ENCODE measurements at places on chromosomes 4 and X. TPM values are rescaled to one million over a fixed set of nuclear protein-coding genes. Genes with fewer than 3 reads are reported as not detected.
A peak's percentile ranks its signal among the peaks of the same experiment; 100 is the strongest.

Gene USP51
- 1.9 TPM for total RNA-seq

Gene TCEANC
- total RNA-seq, result 1.7 TPM

Gene EXOC1
- 72.5 TPM for total RNA-seq

Gene XPNPEP2
- not detected for total RNA-seq

Gene WDR17
- total RNA-seq, result 0.51 TPM

Gene LRP2BP
- 0.34 TPM for total RNA-seq

Gene GCNA
- 3.2 TPM for total RNA-seq

Gene SPON2
- 1.5 TPM for total RNA-seq

Gene KLB
- under 0.01 TPM for total RNA-seq

Gene NSD2
- total RNA-seq, result 102 TPM

Gene LONRF3
- 25.2 TPM for total RNA-seq

Gene ARHGEF6
- 16.5 TPM for total RNA-seq

GRCh38 chr4:87033902-87034301, 99.1 kb downstream of the AFF1 start:
- peak; percentile 46 for DNase-seq

- DNase-seq, result no peak
These were observed 51.5 kb downstream of the STARD8 start for GRCh38 chrX:68698942-68699341.

GRCh38 chrX:1223242-1223600, 10.8 kb upstream of the CRLF2 start:
- no peak for DNase-seq

GRCh38 chr4:143700046-143700415, 444 bp downstream of the FREM3 start:
- peak; percentile 56 for DNase-seq

DNA sequence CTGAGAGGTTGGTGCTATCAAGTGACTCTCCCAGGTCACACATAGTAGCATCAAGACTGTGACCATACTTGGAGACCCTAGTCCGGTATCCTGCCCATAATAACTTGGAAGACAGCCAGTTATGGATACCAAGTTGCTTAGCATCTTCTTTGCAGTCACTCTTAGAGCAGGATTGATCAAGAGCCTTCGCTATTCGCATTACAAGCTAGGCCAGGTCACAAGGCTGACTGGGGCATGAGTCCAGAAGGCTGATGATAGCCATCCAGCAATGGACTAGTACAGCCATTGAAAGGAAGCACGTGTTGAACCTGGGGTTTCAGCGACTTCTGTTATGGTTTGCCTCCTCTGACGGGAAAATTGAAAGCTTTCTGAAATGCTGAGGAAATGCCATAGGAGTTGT, 157.6 kb downstream of the POLA1 start:
- DNase-seq, result no peak

- DNase-seq, result peak; percentile 0
These were observed 283.8 kb upstream of the IL1RAPL1 start for GRCh38 chrX:28303486-28303885.

GRCh38 chr4:156977435-156978160, 6.0 kb upstream of the PDGFC start:
- no peak for DNase-seq

DNA sequence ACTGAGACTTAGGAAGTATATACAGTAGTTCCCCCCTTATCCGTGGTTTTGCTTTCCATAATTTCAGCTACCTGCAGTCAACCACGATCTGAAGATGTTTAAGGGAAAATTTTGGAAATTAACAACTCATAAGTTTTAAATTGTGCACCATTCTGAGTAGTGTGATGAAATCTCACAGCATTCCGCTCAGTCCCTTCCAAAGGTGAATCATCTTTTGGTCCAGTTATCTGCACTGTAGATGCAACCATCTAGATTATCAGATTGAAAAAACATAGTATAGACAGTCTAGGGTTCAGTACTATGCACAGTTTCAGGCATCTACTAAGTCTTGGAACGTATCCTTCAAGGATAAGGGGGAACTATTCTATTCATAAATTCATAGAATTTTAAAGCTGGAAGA, 109.0 kb downstream of the ANXA3 start:
- no peak for DNase-seq

DNA sequence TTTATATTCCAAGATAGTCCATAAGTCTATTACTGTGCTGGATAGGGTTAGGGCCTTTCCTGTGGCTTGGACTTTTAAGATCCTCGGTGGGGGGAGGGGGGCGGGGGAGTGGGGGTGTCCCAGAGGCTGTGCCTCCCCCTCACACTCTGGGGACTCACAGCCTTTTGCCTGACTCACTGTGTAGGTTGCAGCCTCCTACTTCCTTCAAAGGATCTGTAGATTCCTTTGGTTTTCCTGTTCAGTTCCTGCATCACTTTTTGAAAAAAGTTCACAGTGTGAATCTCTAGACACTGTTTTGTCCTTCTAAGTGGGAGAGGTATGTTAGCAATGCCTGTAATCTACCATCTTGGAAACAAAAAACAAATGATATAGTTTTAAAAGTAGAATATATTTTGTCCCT, 999.9 kb downstream of the GLUD2 start:
- no peak for DNase-seq

GRCh38 chr4:152368001-152368400, 167.9 kb downstream of the FBXW7 start:
- DNase-seq, result no peak

DNA sequence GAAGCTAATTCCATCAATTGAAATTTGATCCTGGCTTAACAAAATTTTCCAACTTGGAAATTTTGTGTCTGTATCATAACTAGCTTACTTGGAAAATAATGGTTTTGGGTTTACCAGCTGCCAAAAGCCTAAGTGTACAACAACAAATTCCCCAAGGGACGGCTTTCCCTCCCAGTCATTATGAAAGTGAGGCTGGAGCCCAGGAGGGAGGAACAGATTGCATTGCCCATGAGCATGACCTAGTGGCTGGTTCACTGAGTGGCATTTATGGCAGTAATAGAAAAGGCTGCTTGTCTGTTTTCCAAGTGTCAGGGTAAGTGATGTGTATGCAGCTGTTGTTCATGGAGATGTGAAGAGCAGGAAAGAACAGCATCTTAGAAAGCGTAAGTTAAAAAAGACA, 70.8 kb upstream of the HHIP start:
- peak; percentile 64 for DNase-seq

- DNase-seq, result no peak
These were observed 127.7 kb upstream of the RPS6KA3 start for GRCh38 chrX:20394451-20394850.

DNA sequence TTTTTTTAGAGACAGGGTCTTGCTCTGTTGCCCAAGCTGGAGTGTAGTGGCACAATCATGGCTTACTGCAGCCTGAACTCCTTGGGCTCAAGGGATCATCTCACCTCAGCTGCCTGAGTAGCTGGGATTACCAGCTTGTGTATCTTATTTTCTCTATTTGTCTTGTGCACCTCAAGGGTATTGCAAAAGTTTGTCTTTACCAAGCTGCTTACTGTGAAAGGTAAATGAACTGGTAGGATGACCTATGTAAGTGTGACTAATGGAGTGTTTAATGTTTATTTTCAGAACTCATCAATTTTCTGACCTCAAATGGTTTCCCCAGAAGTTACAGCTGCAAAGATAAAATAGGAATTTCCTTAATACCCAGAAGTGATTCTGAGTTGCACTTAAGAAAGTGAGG, 5.3 kb upstream of the FGA start:
- DNase-seq, result no peak

DNA sequence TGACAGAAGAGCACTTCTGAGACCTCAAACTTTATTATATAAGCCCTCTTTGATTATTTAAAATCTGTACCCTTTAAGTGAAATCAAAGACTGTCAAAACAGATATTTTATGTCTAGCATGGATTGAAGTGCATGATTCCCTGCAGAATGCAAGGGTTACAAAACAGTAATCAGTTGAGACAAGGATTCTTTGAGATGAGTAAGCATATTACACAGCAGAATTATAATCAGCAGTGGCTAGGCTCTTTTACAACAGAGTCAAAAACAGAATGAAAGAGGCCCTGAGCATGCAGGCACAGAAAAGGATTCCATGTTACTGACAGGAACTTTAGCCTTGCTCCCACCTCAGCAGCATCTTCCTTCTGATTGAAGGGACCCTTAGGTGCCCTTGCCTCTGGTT, 487.9 kb upstream of the GALNT7 start:
- no peak for DNase-seq

DNA sequence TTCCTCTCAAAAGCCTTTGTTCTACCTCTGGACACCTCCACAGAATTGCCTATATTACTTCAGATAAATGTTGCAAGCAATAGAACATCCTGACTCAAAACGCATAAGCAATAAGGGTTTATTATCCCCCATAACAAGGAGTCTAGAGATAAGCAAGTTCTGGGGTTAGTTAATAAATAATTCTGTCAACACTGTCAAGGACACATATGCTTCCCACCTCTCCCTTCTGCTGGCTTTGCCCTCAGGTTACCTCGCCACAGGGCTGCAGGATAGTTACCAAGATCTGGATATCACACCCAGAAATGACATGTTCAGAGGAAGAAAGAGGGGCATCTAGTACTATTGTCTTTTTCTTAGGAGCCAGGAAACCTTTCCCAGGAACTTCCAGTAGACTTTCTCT, 14.0 kb upstream of the DUSP21 start:
- no peak for DNase-seq

DNA sequence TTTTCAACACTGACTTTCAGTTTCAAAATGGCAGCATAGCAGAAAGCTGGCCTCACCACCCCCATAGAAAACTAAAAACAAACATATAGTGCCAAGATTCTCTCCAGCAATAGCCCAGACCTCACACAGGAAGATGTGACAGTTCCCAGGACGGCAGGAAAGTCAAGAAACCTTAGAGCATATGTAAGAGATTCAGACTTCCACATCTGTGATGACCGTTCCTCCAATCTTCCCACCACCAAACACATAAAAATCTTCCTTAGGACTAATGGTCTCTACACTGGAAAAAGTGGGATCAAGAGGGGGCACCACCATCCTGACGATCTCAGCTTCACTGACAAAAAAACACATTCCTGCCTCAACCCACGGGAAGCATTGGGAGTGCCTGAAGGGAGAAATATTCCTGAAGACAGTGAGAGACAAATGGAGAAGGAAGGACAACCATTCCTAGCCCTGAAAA, 134.1 kb upstream of the CPXCR1 start:
- no peak for DNase-seq

DNA sequence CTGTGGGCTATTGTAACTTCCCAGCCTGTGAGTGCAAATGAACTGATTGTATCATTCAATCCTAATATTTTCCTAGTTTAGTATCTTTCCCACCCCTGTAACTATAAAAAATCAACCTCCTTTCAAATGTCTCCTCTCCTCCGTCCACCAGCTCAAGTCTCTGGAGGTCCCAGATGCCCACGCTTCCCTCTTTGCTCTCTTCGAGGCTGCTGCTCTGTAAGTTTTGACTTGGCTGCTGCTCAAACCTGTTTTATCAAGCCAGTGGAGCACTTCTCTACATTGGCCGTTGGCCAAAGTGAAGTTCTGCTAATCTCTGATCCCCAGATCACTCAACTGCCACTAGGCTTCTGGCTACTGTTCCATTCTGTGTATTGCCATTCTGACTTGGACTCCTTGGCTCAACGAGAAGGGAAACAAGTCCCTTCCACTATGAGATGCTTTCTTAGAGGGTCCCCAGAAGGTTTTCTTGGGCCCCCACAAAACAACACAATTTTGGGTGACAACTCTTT, 60.7 kb upstream of the RAPGEF2 start:
- peak; percentile 21 for DNase-seq

DNA sequence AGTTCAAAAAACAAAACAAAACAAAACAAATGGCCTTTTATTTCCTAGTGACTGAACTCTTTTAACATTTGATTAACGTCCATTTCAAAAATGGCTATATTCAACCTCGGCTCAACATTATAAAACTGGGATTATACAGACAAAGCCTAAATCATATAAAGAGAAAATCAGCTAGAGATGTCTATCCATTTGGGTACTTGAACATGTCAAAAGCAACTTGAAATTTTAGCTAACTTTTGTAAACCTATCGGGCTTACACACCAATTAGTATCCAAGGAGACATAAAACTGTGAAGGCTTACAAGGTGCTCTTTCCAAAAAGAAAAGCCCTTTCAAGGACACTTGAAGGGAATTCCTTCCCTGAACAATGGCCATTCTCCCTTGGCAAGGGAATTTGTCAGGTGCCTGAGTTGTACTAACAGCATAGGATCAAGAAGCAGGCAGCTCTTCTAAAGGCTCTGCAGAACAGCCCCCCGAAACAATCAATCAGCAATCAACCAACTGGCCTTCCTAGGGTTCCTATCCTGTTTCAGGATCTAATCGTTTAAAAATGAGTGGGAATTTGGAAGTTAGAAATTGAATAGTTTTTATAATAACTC, 633.7 kb upstream of the HTR2C start:
- no peak for DNase-seq
